ENCODE measurements at places on chromosomes 16 and 17. TPM values are rescaled to one million over a fixed set of nuclear protein-coding genes. Genes with fewer than 3 reads are reported as not detected.
A peak's percentile ranks its signal among the peaks of the same experiment; 100 is the strongest.

Gene NECAB2
- total RNA-seq = 6.5 TPM

Gene PRSS33
- total RNA-seq = 0.39 TPM

Gene LUC7L3
- total RNA-seq = 157 TPM

Gene IL34
- total RNA-seq = not detected

Gene C16orf96
- total RNA-seq = 0.43 TPM

Gene SNAI3
- total RNA-seq = 0.79 TPM

Gene SEPTIN1
- total RNA-seq = 2.3 TPM

Gene ORAI3
- 19.4 TPM for total RNA-seq

Gene SSTR5
- 1.8 TPM for total RNA-seq

Gene SPATA32
- total RNA-seq = not detected

Gene CHST5
- 0.60 TPM for total RNA-seq

Gene PARD6A
- 4.7 TPM for total RNA-seq

Gene CTF1
- 2.5 TPM for total RNA-seq

Gene CRYBA1
- total RNA-seq = not detected

Gene SYNGR3
- total RNA-seq = 2.5 TPM

Gene RSPRY1
- 49.9 TPM for total RNA-seq

Gene MT1H
- 2.4 TPM for total RNA-seq

Gene WNT9B
- total RNA-seq = 0.89 TPM

Gene DNAI2
- total RNA-seq = 0.87 TPM

DNA sequence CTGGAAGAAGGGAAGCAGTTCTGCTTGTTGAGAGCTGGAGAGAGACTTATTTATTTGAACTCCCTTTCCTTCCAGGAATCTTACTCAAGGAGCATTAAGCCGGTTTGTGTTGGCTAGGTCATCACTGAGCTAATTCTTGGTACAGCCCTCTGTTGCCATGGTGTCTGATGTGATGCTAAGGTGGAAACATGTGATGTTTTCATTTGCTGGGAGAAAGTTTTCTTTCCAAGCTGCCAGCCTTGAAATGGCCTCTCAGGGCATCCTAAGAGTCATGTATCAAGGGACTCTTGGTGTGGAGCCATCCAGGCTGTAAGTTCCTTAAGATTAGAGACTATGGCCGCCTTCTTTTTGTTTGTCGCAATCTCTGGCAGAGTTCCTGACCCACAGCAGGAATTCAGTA, 4.2 kb downstream of the PSKH1 start:
- H3K4me1 ChIP-seq = peaks cover 26% of the 10 kb centered on the region
- H3K27me3 ChIP-seq = no peaks in the 10 kb centered on the region

DNA sequence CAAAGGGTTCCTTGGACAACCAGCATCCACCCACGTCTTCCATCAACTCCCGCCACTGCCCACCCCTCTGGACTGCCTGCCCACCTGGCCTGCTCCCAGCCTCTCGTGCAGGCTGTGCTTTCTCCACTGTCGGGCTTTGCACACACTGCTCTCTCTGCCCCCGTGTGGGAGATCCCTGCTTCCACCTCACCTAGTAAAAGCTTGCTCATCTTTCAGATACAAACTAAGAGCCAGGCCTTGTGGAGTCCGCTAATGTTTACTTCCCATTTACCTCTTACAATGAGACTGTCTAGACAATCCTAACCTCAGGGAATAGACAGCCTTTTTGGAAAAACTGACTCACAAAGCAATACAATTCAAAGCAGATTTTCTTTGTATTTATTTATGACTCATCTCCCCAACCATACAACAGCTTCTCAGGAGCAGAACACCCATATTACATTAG, 67.6 kb downstream of the USP31 start:
- no peaks in the 10 kb centered on the region for H3K4me1 ChIP-seq
- H3K27me3 ChIP-seq = no peaks in the 10 kb centered on the region
- DNase-seq = no peak
- peaks cover 31% of the 10 kb centered on the region for H3K36me3 ChIP-seq
- H3K27ac ChIP-seq = no peak overlapping the region
- no peak overlapping the region for H3K4me3 ChIP-seq

GRCh38 chr17:19744922-19745757, 3.0 kb downstream of the ALDH3A1 start:
- peaks cover 12% of the 10 kb centered on the region for H3K27me3 ChIP-seq
- H3K36me3 ChIP-seq = no peaks in the 10 kb centered on the region
- DNase-seq = peak; percentile 96
- no peak overlapping the region for H3K27ac ChIP-seq
- peak overlapping the region; percentile 73 for H3K4me3 ChIP-seq
- peaks cover 7% of the 10 kb centered on the region for H3K4me1 ChIP-seq

DNA sequence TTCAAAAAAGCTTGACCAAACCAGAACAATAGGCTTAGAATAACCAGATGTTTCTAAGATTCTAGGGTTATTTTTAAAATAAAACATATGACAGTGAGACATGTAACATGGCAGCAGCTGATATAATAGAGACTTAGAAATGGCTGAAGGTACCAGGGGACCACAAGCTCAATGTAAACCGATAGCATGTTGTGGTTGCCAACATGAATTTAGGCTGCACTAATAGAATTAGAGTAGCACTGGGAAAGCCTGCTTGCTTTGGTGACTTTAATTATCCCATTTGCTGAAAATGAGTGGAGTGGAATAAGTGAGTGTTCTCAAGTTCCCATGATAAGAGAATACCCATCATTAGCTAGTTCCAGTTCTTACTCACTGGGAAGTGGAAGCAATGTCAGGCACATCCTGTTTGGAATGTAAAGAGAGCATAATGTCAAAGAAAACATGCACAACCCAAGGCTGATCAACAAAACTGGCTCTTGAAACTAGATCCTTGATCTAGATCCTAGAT, 621.2 kb upstream of the CDH5 start:
- no peak overlapping the region for H3K27ac ChIP-seq
- peaks cover 18% of the 10 kb centered on the region for H3K4me1 ChIP-seq
- peaks cover 2% of the 10 kb centered on the region for H3K27me3 ChIP-seq

- peaks cover 8% of the 10 kb centered on the region for H3K36me3 ChIP-seq
- H3K27me3 ChIP-seq = no peaks in the 10 kb centered on the region
- peaks cover 23% of the 10 kb centered on the region for H3K4me1 ChIP-seq
- no peak for DNase-seq
- H3K4me3 ChIP-seq = no peak overlapping the region
Measured at GRCh38 chr16:69863401-69864281, 87.5 kb upstream of the CLEC18A start.

GRCh38 chr16:9787717-9788116, 394.5 kb downstream of the GRIN2A start:
- H3K36me3 ChIP-seq = no peaks in the 10 kb centered on the region
- no peak for DNase-seq
- H3K27me3 ChIP-seq = no peaks in the 10 kb centered on the region
- H3K4me3 ChIP-seq = no peak overlapping the region
- H3K4me1 ChIP-seq = peaks cover 6% of the 10 kb centered on the region

DNA sequence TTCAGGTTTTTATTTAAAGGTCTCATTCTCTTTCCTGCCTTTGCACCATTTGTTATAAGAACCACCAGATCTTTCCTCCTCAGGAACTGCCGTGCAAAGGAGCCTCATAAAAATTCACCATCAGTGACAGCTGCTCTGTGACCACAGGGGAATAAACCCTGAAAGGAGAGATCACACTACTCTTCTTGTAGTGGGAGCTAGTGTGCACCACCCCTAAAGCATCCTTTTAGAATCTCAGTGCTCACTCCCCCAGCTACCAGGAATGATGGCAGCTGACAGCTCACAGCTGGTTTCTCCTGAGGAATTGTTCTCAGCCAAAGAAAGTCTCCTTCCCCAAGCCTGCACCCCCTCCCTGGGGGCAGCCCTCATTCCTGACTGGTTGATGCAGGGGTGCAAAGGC, 18.7 kb downstream of the VAT1L start:
- H3K36me3 ChIP-seq = no peaks in the 10 kb centered on the region
- H3K27me3 ChIP-seq = peaks cover 6% of the 10 kb centered on the region
- DNase-seq = no peak
- H3K27ac ChIP-seq = no peak overlapping the region
- H3K4me1 ChIP-seq = no peaks in the 10 kb centered on the region
- no peak overlapping the region for H3K4me3 ChIP-seq

- no peak for DNase-seq
- H3K27ac ChIP-seq = peak overlapping the region; percentile 81
- peaks cover 23% of the 10 kb centered on the region for H3K4me1 ChIP-seq
Measured at GRCh38 chr17:40491486-40491885, 9.9 kb downstream of the TNS4 start.

DNA sequence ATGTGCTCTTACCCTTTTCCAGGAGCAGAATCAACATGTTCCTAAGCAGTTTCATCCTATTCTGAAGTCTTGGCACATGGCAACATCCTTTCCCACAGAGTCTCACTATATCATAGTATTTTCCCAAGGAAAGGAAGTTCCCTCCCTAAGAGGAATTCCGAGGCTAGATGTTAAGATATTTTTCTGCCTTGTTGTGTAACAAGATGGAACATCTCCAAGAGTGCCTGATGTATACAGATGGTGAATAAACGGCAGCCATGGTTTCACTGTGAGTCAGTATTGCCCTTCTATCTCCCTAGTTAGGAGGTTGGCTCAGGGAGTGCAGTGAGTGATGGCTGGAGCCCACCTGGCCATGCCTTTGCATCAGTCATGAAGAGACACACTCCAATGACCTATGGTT, 48.2 kb downstream of the SPACA3 start:
- no peaks in the 10 kb centered on the region for H3K36me3 ChIP-seq
- no peak for DNase-seq
- peaks cover 42% of the 10 kb centered on the region for H3K27me3 ChIP-seq
- H3K4me1 ChIP-seq = no peaks in the 10 kb centered on the region

GRCh38 chr17:62070900-62071299, 5.8 kb upstream of the MED13 start:
- no peaks in the 10 kb centered on the region for H3K36me3 ChIP-seq
- H3K27me3 ChIP-seq = no peaks in the 10 kb centered on the region
- no peak for DNase-seq
- H3K4me1 ChIP-seq = no peaks in the 10 kb centered on the region
- H3K4me3 ChIP-seq = no peak overlapping the region

GRCh38 chr17:17970699-17971430, 1.3 kb downstream of the TOM1L2 start:
- no peaks in the 10 kb centered on the region for H3K27me3 ChIP-seq
- H3K27ac ChIP-seq = peak overlapping the region; percentile 96
- DNase-seq = no peak

GRCh38 chr17:52306314-52306713, 147.8 kb upstream of the CA10 start:
- no peak for DNase-seq
- no peak overlapping the region for H3K27ac ChIP-seq
- no peak overlapping the region for H3K4me3 ChIP-seq
- no peaks in the 10 kb centered on the region for H3K4me1 ChIP-seq
- H3K27me3 ChIP-seq = peaks cover 3% of the 10 kb centered on the region

DNA sequence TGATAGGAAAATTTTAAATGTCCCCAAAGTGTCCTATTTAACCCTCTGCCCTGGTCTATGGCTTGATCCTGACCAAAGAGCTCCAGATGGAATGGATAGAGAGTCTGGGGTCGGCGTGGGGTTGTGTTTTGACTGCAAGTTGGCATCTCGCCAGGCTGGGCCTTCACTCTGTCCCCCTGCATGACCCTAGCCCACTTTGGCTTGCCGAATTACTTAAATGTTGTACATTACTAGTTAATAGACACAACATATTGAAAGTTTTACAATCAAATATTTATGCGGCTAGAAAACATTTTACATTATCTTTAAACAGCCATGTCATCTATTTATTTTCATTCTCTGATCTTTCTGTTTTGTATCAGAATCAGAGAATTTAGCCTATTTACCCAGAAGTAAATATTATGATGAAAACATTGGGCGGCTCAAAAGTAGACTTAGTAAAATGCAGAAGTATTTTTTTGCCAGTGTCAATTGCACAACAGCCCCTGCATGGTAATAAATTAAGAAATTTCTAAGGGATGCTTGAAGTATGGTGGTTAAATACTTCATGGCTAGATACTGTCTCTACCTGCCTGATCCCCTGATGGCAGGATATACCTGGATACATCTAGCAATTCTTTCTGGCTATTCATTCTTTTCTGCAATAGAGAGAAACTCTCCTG, 18.8 kb upstream of the MYOCD start:
- H3K4me3 ChIP-seq = no peak overlapping the region
- DNase-seq = no peak
- no peaks in the 10 kb centered on the region for H3K4me1 ChIP-seq
- no peak overlapping the region for H3K27ac ChIP-seq
- peaks cover 15% of the 10 kb centered on the region for H3K27me3 ChIP-seq

- H3K27me3 ChIP-seq = no peaks in the 10 kb centered on the region
- H3K4me1 ChIP-seq = peaks cover 16% of the 10 kb centered on the region
- peak overlapping the region; percentile 72 for H3K4me3 ChIP-seq
- peak overlapping the region; percentile 66 for H3K27ac ChIP-seq
Measured at GRCh38 chr17:78324391-78325075, 35.3 kb downstream of the SOCS3 start.

DNA sequence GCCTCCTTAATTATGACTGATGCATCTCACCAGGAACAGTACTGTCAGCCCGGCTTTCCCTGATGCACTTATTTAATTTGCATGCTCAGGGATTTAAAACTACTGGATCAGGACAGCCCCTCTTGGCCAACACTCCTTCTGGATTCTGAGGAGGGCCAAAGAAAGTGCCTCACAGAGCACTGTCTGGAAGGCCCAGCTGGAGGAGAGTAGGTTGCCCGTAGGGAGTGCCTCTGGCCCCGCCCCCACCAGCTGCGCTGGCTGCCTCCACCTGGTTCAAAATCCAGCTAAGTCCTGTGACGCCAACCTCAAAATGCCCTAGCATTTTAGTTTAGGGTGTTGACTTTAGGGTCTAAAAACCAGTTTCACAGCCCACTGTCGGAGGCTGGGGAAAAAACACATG, 49.4 kb upstream of the SREBF1 start:
- H3K27me3 ChIP-seq = no peaks in the 10 kb centered on the region
- H3K4me1 ChIP-seq = peaks cover 20% of the 10 kb centered on the region
- no peak overlapping the region for H3K27ac ChIP-seq

DNA sequence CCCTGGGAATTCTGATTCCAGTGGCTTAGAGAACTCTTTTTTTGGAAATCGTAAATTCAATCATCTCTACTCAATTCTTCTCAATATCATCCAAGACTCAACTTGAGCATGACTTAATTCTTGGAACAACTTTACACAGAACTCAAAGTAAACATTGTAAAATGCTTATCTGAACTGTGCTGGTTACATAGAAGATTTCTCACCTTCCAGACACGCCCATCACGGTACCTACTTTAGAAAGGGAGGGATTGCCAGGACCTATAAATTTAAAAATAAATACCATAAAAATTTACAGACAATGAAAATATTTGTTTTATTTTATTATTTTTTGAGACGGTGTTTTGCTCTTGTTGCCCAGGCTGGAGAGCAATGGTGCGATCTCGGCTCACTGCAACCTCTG, 26.5 kb downstream of the MAP1LC3B start:
- peaks cover 16% of the 10 kb centered on the region for H3K36me3 ChIP-seq
- H3K4me1 ChIP-seq = no peaks in the 10 kb centered on the region
- no peak overlapping the region for H3K4me3 ChIP-seq
- no peak overlapping the region for H3K27ac ChIP-seq
- H3K27me3 ChIP-seq = no peaks in the 10 kb centered on the region
- no peak for DNase-seq
